ENCODE measurements at places on chromosomes 2 and 18.

DNA sequence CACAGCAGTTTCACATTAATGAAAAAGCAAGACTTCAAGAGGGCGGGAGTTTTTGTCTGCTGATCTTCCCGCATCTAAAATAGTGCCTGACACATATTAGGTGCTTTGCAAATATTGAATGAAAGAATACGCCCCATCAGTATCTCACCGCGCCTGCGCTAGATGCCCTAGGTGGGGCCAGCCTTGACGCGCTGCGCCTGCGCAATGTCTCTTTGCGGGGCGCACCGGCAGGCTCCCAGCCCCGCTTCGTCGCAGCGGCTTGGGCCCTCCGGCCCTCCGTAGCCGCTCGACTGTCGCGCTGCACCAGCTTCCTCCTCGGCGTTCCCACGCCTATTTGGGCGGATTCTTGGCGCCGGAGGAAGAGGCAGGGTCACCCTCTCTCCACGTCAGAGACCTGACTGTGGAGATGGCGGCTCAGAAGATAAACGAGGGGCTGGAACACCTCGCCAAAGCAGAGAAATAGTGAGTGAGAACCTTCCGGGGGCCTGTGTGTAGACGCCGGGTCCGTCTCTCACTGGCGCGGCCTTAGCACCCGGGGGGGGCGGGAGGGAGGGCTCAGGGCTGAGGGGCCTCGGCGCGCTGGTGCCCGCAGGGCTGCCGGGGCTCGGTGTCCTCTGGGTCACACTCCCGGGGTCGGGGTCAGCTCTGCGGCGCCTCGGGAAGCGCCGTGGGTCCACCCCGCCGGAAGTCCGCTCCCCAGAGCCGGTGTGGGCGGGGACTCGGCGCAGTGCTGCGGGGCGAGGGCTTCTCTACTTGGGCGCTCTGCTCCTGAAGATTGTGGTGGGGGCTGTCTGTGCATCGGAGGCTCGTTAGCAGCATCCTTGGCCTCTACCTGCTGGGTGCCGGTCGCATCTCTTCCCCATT, at the start of gene NAPG:
Gene NAPG (plus strand): TSS at position 331 of the 864 bp plus-strand sequence. CDS start 76 bp downstream, at position 407.
- DNase-seq = peak; percentile 88

DNA sequence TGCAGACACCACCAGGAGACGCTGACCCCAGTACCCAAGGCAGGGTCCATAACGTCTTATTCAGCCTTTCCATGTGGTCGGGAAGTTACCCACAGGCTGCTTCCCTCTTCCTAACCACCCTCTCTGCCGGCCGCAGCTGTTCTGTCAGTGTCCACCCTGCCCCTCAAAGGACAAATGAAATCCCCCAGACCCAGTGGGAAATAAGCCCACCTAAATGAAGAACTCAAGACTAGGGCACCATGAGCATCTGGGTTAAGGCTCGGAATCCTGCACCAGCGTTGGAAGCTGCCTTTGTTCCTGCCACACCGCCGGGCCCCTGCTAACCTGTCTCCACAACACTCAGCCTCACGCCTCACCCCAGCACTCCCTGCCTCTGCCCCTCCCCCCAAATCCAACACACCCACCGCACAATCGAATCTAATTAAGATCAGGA, 21.7 kb downstream of the BCL11A start:
- no peak for DNase-seq

DNA sequence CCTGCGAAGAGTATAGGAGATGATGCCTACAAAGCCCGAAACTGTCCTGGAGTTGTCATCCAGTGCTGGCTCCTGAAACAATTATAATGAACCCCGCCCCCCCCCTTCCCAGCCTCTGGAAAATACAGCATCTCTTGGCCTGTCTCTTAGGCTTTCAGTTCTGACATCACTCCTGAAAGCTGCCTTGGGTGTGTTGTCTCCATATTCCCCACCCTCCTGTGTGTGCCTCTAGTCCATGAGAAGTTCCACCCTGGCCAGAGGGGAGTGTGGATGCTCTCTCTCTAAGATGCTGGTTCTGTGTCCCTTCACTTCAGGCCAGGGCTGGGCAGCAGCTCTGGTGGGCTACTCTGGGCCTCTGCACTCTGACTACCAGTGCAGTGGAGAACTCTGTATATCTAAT, 58.9 kb upstream of the TGFA start:
- no peak for DNase-seq

- no peak for DNase-seq
Measured at GRCh38 chr2:236541008-236541562, 28.5 kb upstream of the ACKR3 start.

DNA sequence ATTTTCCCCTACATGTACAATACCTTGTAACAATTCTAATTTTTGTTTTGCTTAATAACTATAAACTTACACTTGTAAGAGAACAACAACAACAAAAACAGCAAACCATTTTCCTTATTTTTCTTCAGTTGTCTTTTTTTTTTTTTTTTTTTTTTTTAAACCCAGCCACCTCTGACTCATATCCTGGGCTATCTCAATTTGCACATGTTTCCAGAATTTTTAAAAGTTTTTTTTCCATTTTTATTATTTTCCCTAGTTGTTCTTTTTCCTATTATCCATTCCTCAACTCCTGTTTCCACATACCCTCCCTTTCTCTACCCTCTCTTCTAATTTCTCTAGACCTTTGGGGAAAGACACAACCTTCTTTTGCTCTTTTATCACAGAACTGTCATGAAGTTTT, 112.5 kb downstream of the EFEMP1 start:
- no peak for DNase-seq

- DNase-seq = no peak
Measured at GRCh38 chr2:142020368-142020767, 110.4 kb downstream of the LRP1B start.

DNA sequence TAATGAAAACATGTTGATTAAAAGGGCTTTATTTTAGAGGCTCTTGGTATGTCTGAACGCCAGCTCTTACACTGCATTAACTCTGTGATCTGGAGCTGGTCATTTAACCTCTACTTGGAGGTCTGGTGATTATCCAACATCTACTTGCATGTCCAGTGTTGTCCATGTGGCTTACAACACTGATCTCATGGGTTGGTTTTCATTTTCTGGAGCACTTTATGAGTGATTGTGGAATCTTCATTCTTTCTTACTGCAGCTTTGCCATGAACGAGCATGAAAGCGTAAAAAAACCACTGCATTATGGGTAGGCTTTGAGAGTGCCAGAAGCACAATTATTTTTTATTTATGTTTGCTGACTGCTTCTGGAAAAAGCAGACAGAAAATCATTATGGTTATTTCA, 4.8 kb downstream of the CCDC195 start:
- DNase-seq = no peak

GRCh38 chr2:116696223-116696622, 1118.3 kb upstream of the DDX18 start:
- no peak for DNase-seq

- DNase-seq = no peak
Measured at GRCh38 chr18:77448046-77448445, 198.4 kb downstream of the GALR1 start.

DNA sequence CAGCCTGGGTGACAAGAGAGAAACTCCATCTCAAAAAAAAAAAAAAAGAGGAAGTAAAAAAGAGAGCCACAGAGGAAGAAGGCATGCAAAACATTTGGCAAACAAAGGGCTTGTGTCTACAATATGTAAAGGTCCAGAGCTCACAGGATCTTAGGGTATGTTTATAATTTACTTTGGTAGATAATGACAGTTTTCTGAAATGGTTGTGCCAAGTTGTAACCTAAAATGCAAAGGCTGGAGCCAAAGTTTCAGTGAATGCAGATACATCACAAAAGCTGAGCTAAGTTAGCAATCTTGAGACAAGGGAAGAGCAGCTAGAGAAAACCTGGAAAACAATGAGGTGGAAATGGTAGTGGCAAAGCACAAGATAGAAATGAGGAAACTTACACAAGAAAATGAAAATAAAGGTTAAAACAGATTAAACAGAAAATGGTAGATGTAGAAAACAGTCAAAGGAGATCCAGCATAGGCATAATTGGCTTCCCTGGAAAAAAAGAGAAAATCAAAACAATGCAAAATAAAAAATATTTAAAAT, 77.5 kb upstream of the HK2 start:
- no peak for DNase-seq

GRCh38 chr2:85089585-85089984, 43.6 kb upstream of the TCF7L1 start:
- DNase-seq = no peak

DNA sequence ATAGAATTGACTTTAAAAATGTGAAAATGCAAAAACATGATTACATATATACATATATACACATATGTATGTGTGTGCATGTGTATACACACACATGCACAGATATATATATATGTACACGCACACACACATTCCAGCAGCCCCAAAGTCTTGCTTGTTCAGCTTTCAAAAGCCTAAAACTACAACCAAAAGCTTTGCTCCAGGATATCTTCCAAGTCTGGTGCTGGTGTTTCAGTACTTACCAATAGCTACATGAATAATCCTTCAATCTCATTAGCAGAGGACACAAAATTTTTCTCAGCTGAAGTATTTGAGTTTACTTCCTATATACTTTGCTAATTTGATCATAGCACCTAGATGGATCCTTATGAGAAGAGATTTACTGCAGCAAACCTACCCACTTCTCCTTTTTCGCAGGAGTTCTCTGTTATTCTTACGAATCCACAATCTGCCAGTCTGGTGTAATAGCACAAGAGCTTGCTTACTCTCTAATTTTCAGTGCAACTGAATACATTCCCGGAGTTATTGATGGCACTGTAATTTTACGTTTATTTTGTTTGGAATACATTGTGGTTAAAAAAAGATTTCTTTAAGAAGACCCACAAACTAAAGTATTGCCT, 553.3 kb downstream of the ARHGAP15 start:
- DNase-seq = no peak

DNA sequence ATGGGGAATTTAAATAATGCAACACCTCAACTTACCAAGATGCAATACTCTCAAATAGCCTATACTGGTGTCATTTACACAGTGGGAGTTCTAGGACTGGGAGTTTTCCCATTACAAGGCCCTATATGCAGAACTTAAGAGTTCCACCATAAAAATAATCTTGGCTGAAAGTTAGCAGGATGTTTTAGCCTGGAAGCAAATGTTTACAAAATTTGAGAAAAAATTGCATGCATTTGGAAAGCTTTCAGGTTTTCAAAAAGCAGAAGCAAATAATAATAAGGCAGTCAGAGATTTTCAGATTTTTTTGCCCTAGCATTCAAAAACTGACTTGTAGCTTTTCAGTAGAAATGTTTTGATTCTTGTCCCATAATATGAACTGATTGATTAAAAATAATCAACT, 397.3 kb downstream of the ARHGAP15 start:
- DNase-seq = no peak

GRCh38 chr2:229195346-229195947, 75.6 kb downstream of the PID1 start:
- DNase-seq = no peak

- DNase-seq = no peak
Measured at GRCh38 chr2:88248280-88248828, 78.2 kb downstream of the THNSL2 start.

DNA sequence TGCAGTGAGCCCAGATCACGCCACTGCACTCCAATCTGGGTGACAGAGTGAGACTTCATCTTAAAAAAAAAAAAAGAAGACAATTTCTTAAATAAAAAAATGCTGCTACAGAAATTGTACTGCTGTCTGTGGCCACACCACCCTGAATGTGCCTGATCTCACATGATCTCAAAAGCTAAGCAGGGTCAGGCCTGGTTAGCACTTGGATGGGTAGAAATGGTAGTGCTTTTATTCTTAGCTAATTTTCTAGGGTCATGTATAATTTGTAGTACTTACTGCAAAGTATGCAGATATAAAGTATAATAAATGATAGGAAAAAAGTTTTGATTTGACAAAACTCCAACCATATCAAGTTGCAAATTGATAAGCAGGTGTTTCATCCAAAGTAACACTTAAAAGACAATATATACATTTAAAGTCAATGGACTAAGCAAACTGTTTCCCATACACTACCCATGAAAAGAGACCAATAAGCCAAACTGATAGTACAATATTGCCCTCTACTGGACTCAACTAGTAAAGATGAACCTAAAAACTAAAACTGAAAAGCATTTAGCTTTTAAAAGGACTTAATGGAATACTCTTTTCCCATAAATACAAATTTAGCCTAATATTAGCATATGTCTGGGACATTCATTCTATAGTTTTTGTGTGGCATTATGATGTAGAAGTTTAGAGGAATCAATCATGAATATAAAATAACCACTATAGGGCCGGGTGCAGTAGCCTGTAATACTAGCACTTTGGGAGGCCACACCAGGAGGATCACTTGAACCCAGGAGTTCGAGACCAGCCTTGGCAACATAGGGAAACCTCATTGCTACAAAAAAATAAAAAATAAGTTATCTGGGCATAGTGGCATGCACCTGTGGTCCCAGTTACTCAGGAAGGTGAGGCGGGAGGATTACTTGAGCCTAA, 18.6 kb upstream of the PEX13 start:
- DNase-seq = peak; percentile 48

DNA sequence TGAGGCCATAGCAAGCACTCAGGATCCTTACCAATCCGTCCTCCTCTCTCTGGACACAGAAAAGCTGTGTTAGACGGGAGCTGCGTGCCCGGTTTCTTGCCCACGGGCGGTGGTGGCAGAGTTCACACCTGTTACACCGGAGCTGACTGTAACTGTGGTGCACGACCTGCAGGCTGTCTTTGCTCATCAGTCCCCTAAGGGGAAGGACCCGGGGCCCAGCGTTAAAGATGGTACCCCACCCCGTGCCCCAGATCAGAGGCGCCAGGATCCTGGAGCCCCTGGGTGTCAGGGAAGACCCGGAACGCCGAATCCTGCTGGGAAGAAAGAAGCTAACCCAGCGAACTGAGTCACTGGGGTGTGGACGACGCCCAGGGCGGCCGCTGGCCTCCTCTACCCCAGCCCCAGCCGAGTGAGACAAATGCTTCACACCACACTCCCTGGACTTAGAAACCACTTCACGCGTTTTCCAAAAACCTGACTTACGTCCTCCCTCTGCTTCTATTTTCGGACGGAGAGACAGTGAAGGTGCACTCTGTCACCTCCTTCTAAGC, 293.6 kb upstream of the SALL3 start:
- DNase-seq = no peak

DNA sequence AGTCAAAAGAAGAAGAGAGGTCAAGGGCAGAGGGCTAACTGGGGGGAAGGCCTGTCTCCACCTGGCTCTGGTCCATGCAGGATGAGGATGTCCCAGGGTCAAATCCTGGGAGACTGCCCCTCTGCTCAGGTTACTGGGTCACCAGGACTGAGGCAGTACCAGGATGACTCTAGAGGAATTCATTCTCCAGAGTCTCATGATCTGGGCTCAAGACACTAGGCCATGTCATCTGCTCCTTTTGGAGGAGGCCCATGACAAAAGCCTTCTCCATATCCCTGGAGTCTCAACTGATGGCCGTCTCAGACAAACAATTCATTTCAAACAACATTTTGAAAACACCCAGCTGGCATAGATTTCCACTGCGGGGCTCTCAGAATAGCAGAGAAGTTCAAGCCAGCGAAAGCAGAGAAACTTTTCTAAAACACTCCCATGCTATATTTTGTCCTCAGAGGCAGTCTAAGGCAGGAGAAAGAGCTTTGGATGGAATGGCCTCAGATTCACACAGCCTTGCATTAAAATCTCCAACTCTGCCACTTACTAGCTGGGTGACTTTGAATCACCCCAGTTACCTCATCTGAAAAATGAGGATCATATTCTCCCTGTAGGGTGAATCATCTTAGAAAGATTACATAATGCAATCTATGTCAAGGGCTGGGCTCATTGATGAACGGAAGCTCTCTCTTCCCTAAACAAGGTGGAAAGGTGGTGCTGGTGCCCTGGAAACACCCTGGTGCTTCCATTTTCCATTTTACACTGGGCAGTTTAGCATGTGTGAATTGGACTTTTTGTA, 48.8 kb upstream of the LCLAT1 start:
- DNase-seq = no peak

- DNase-seq = no peak
Measured at GRCh38 chr2:167115541-167115940, 227.3 kb downstream of the XIRP2 start.
